ENCODE measurements at places on chromosomes 12 and 14.

- DNase-seq = no peak
Observed at GRCh38 chr14:92534932-92535643, 21.5 kb downstream of the RIN3 start.

DNA sequence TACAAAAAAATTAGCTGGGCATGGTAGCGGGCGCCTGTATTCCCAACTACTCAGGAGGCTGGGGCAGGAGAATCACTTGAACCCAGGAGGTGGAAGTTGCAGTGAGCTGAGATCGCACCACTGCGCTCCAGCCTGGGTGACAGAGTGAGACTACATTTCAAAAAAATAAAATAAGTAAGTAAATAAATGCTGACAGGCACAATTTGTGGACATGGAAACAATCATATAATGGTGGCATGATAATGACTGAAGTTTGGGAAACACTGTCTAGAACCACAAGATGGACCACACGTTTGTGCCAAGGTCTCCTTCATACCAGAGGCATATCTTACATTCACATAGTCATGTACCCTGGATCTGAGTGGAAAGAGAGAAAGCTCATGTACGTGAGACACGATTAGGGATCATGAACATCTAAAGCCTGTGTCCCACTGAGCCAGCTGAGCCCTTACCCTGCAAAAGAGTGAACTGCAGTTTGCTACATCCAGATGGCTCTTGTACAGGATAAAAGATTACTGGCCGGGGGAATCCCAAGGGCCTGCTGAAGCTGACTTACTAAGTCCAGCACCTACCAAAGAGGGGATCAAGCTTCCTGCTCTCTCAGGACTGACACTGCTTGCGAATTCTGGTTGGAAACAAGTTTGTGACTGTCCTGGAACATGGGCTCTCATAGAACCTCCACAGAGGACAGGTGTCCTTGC lies 62.9 kb downstream of the TRAFD1 start:
- DNase-seq = no peak

- no peak for DNase-seq
Observed at GRCh38 chr12:50614167-50614759, 109.5 kb downstream of the DIP2B start.

GRCh38 chr14:26190646-26191045 lies 407.2 kb downstream of the NOVA1 start:
- no peak for DNase-seq

DNA sequence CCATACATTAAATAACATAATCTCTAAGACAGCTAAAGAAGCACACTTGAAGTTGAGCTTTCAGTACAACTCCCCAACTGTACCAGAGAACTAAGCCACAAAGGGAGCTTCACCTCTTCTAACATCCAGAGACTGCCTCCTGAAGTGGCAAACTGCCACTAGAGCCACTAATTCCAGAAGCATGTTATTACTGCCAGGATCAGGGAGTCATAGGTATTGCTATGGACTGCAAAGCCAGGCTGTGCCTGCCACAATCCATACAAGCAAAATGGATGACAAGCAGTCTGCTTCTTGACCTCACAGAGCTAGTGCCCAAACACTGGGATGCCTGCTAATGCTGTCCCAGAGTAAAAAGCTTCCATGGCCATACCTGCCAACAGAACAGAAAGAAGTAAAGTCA lies 160.1 kb downstream of the STXBP6 start:
- no peak for DNase-seq

DNA sequence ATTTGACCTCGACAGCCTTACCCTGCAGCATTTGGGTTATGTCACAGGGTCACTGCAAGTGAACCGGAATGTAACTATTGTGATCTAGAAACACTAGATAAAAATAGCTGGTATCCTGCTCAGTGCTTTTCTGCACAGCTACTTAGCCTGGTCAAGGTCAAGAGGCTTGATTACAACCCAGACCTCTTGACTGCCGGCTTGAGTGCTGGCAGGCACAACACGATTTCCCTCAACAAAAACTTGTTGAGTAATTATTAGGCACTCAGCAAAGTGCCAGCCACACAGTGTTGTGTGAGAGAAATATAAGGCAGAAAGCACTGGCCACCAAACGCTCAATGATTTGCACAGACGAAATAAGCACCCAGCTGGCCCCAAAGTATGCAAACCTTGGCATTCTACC lies 156.7 kb downstream of the NUAK1 start:
- no peak for DNase-seq

GRCh38 chr12:116880817-116881324 lies 370 bp downstream of the HRK start:
- DNase-seq = peak; percentile 69

GRCh38 chr14:40312296-40312695 lies 880.1 kb upstream of the FBXO33 start:
- DNase-seq = no peak

- DNase-seq = no peak
Observed at GRCh38 chr14:50319293-50319692, 7.2 kb downstream of the DMAC2L start.

DNA sequence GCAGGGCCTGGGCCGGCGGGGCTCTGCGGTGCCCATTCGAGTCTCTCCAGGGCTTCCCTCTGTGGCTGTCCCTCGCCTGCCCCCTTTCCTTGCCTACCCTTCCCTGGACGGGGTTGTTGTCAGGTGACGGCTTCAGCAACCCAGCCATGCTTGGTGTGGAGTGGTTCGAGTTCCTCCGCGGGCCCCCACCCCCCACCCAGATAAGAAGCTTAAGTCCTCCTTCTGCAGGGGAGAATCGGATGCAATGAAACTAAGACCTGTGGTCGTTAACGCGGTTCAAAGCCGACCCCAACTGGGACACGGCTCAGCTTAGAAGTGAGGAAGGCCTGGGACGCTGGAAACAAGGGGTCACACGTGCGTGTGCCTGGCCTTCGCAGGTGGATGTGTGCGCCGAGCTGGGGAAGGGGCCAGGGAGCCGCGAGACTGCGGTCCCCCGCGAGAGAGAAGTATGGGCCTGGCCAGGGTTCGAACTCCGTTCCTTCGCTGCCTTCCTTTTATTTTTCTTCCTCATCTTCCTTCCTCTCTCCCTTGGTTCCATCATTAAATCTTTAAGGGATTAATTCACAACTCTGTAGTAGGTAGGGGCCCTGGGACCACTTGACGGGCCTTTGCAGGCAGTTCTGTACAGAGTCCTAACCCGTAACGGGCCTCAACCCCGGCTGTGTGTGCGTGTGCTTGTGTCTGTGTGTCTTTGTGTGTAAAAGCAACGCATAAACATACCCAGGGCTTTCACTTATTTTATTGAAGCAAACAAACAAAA lies 3.5 kb downstream of the TTC6 start:
- no peak for DNase-seq

- no peak for DNase-seq
Observed at GRCh38 chr12:9034095-9034494, 44.7 kb downstream of the KLRG1 start.

DNA sequence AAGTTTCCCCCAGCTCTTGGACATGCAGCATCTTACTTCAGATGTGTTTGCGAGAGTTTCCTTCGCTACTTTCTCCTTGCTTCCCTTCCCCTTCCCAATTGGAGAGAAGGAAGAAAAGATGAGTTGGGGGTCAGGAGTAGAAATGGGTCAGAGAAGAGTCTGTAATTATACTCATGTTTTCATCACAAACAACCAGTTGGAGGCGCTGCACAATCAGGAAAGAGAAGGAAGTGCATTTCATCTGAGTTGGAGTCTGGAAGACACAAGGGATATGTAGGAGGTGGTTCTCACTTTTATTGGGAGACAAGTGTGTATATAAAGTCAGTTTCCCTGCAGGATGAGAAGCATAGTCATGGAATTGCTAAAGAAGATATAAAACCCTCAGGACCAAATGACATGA lies 31.3 kb upstream of the VSX2 start:
- DNase-seq = no peak

- no peak for DNase-seq
Observed at GRCh38 chr12:10721651-10722501, 1.2 kb downstream of the YBX3 start.

DNA sequence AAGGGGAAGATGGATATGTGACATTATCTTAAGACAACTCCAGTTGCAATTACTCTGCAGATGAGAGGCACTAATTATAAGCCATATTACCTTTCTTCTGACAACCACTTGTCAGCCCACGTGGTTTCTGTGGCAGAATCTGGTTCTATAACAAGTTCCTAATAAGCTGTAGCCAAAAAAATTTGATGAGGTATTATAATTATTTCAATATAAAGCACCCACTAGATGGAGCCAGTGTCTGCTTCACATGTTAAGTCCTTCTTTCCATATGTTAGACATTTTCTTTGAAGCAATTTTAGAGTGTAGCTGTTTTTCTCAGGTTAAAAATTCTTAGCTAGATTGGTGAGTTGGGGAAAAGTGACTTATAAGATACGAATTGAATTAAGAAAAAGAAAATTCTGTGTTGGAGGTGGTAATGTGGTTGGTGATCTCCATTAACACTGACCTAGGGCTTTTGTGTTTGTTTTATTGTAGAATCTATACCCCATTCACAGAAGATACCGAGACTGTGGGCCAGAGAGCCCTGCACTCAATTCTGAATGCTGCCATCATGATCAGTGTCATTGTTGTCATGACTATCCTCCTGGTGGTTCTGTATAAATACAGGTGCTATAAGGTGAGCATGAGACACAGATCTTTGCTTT lies 36.9 kb downstream of the PSEN1 start:
- peak; percentile 13 for DNase-seq

DNA sequence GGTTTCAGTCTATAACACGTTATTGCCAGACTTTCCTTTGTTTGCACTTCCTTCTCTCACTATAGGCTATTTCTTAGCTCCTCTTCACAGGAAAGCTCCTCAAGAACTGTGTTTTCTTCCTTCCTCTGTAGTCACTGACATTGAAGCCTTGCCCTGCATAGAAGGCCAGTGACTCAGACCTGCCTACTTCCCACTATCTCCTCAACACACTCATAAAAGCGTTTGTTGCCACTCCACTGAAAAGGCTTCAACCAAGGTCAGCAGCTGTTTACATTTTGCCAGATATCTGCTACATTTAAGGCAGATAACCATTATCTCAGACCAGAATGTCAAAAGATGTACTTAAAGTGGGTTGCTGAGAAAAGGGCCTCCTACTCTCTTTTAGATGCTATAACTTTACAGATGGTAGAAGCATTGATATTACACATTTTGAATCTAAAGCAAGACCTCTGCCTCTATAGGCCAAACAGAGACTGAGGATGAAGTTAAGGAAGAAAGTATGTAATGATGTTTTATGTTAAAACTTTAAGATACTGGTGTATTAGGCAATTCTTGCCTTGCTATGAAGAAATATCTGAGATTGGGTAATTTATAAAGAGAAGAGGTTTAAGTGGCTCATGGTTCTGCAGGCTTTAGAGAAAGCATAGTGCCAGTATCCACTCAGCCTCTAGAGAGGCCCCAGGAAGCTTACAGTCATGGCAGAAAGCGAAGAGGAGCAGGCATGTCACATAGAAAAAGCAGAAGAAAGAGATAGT lies 233.3 kb upstream of the FLRT2 start:
- DNase-seq = no peak
